ENCODE measurements at places on chromosomes 3 and 15.

DNA sequence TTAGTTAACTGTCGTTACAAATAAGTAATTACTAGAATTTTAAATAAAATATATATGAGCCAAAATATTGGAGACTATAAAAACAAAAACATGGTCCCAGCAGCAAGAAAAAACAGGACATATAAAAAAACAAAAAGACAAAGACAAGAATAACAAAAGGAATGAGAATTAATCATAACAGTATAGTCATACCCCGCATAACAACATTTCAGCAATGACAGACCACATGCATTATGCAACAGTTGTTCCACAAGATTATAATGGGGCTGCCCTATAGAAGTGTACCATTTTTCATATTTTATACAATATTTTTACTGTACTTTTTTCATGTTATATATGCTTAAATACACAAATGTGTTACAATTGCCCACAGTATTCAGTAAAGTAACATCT, 5.6 kb downstream of the HLTF start:
- DNase-seq = no peak

DNA sequence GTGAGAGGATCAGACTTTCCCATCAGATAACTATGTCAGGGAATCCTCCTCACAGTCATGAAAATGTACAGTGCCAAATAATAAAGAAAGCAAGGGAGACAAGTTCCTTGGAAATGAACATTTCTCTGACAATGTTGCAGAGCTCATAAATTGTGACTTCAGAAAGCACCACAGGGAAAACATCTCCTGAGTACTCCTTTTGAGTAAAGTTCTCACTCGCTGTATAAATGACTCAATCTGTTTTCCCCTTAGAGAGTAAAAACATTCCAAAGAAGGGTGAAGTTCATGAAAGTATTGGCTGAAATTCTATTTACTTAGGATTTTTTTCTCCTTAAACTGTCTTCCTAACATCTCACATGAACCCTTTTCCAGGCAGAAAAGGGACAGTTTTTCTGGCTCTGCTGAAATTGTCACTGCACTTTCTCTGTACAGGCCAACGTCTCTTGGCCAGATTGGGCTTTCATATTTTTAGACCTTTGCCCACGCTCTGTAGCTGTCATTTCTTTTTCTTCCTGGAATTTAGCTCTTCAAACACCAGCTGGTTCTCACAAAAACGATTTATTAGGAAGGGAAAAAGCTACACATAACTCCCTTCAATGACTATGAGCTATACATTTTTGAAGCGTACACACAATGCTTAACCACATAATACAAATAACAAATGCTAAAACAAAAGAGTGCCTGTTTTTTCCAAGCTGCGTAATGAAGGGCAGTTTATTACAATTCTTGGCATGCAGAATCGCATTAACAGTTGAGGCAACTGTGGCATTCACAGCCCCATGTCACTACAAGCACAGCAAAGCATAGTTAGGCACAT, 216.1 kb downstream of the ATP8B4 start:
- no peak for DNase-seq

- no peak for DNase-seq
Measured at GRCh38 chr3:74642876-74643275, 28.4 kb upstream of the CNTN3 start.

- DNase-seq = no peak
Measured at GRCh38 chr3:27623085-27623753, 98.9 kb downstream of the EOMES start.

DNA sequence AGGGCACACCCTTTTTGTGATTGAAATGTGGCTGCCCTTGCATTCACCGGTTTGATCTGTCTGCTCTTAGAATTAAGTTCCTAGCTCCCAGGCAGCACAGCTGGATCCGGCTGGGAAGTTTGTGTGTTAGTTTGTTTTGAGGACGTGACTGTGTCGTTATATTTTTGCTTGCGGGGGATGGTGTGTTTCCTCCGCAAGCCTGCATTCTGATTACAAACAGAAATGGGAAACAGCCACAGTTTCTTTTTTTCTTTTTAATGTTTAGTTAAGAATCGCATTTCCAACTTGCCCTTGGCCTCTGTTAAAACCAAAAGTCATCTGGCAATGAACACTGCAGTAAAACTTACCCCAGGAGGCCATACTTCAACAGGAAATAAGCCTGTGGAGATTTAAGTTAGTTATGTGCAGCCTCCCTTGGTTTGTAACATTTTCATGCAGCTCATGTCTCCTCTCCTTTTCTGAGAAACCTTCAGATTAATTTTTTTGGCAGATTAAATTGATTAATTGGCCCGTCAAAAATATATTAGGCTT, 888 bp downstream of the TMOD3 start:
- no peak for DNase-seq

Data from T-helper 9 cell (primary cell).